ENCODE measurements at places on chromosomes 4 and X. TPM values are rescaled to one million over a fixed set of nuclear protein-coding genes. Genes with fewer than 3 reads are reported as not detected.

ESX1 gene
- total RNA-seq = not detected

UGT2A1 gene
- not detected for total RNA-seq

UGT8 gene
- total RNA-seq = not detected

MGARP gene
- total RNA-seq = 5.2 TPM

RTL5 gene
- 19.5 TPM for total RNA-seq

TMEM175 gene
- total RNA-seq = 39.7 TPM

BGN gene
- total RNA-seq = 1,581 TPM

MAGEA8 gene
- total RNA-seq = not detected

All from osteocyte (in vitro differentiated cells).